ENCODE measurements at places on chromosomes 5 and 9.

DNA sequence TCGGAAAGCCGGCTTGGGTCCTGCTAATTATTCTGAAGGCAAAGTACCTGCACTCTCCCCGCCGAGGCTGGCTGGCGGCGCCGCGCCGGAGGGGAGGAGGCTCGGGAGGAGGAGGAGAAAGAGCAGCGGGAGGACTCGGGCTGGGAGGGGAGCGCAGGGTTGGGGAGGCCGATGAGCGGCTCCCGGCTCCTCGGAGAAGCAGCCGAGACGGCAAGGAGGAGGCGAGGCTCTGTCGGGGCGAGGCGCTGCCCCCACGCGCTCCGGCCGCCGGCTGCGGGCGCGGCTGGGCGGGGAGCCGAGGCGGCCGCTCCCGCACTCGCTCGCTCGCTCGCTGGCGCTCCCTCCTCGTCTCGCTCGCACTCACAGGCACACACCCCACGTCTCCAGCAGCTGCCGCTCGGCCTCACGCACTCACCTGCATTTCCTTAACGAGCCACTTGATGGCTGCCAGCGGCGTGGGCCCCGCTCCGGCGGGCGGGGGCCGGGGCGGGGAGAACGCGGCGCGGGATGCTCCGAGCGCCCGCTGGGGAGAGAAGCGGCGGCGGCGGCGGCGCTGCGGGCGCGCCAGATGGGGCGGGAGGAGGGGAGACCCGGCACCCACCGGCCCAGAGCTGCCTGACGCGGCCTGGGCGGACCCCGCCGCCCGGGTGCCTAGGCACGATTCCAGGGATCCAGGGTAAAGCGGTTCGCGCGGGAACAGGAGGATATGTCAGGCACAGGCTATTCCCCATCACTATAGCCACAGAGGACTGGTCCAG, at the start of gene PTPRD:
PTPRD (minus strand) TSS at position 362 of the 758 bp plus-strand sequence.
- no peak for DNase-seq

GRCh38 chr9:121529237-121529987, 29.8 kb upstream of the GGTA1 start:
- peak; percentile 48 for DNase-seq

DNA sequence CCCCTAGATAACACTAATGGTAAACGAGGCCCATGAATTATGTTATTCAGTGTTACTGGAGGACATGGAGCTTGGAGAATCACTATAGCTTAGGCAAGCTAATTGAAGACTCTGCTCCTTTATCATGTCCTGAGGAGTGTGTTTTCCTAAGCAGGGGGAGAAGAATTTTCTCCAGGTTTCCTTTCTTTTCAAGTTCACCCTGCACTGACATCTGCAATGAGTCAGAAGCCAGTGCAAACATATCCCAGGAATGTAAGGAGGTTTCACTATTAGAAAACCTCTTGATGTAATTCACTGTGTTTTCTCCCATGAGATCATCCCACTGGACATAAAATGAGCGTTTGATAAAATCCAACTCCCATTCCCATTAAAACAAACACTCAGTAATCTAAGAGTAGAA, 75.6 kb downstream of the DMRT2 start:
- DNase-seq, result no peak

DNA sequence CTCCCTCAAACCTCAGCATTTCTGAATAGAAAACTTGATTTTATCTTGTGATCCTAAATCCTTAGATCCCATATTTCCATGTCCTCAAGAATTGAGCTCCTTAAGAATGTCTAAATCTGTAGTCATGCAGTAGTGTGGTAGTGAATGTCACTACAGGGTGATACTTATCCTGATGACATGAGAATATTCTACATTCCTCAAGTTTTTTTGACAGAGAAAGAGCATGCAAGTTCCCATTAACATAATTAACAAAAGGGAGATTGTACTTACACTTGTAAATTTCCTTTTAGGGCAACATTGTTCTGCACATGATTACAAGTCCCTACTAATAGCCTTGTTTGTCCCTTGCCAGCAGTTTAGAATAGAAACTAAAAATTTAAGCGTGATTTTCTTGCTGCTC, 352.3 kb downstream of the PTPRD start:
- DNase-seq, result no peak
